ENCODE measurements at places on chromosomes 12 and 14. TPM values are rescaled to one million over a fixed set of nuclear protein-coding genes. Genes with fewer than 3 reads are reported as not detected.

HOXC13 gene
- not detected for polyA plus RNA-seq

NPAS3 gene
- polyA plus RNA-seq = 9.6 TPM

PFDN5 gene
- 760 TPM for polyA plus RNA-seq

BIN2 gene
- 3.0 TPM for polyA plus RNA-seq

RPS6KA5 gene
- polyA plus RNA-seq = 7.8 TPM

CPNE6 gene
- polyA plus RNA-seq = not detected

ADAM20 gene
- 0.16 TPM for polyA plus RNA-seq

AQP6 gene
- 23.3 TPM for polyA plus RNA-seq

TMPRSS12 gene
- 0.25 TPM for polyA plus RNA-seq

YARS2 gene
- 33.9 TPM for polyA plus RNA-seq

SSTR1 gene
- 2.1 TPM for polyA plus RNA-seq

DNA sequence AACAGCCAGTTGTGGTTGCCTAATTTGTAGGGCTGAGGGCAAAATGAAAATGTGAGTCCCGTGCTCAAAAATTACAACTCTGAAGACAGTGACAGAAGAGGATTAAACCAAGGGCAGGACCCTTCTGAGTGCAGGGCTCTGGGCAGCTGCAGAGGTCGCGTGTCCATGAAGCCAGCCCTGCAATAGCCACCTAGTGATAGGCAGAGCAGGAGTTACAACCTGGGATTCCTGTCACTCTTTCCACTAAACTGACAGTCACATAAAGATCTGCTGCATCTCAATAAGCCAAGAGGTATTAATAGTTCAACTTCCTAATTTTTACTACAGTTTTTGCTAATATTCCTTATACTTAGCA lies 94.1 kb downstream of the SLC2A13 start:
- no peak for DNase-seq

- peak; percentile 40 for DNase-seq
Observed at GRCh38 chr12:68317047-68317667, 15.0 kb downstream of the MDM1 start.

GRCh38 chr14:100786131-100786530 lies 39.8 kb upstream of the MEG3 start:
- no peak for DNase-seq

DNA sequence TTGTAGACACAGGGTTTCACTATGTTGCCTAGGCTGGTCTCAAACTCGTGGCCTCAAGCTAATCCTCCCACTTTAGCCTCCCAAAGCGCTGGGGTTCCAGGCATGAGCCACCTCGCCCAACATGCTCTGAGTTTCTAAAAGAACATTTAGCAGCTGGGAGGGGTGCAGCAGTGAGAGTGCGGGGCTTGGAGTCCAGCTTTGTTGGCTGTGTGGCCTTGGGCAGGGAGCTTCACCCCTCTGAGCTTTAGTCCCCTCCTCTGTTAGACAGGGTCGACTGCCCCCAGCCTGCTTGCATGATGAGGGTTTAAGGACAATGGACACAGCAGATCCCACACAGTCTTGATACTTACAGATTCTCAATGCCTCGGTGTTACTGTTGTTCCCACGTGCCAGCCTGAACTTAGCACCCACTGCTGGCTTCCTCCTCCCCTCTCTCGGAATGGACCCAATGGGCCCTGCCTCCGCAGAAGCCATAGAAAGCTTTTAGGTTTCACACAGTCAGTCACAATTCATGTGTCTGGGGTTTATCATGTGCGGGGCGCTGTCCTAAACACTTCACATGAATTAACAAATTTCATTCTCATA lies 54.6 kb downstream of the PSMA6 start:
- no peak for DNase-seq

- no peak for DNase-seq
Observed at GRCh38 chr12:108313241-108313605, 25.9 kb downstream of the CMKLR1 start.

DNA sequence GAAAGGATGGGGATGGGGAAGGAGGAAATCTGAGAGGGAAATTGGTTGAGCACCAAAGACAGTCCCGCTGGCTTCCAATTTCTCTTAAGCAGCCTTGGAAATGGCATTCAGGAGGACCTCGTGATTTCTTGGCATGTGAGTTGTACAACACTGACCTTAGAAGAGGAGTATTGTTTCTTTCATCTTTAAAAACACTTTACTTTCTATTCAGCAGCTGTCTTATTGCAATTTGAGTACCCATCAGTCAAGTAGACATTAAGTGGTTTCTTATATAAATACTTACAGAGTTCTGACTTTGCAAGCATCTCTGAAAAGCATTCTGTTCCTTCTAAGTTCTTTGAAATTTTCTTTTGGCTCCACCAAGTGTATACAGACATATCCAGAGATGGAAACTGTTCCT lies 83.2 kb downstream of the LMNTD1 start:
- DNase-seq = no peak

DNA sequence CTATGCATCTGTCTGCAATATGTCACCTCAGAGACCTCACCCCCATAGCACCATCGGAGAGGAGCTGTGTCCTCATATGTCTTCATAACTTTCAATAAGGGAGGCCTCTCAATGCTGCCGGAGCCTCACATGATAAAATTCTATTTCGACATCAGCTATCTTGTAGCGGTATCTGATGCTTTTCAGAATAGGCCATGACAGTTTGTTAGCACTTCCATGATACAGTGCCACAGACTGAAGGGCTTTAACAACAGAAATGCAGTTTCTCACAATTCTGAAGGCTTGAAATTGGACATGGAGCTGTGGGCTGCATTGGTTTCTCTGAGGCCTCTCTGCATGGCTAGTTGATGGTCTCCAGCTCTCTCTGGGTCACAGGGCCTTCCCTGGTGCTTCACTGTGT lies 125.0 kb upstream of the PZP start:
- no peak for DNase-seq

DNA sequence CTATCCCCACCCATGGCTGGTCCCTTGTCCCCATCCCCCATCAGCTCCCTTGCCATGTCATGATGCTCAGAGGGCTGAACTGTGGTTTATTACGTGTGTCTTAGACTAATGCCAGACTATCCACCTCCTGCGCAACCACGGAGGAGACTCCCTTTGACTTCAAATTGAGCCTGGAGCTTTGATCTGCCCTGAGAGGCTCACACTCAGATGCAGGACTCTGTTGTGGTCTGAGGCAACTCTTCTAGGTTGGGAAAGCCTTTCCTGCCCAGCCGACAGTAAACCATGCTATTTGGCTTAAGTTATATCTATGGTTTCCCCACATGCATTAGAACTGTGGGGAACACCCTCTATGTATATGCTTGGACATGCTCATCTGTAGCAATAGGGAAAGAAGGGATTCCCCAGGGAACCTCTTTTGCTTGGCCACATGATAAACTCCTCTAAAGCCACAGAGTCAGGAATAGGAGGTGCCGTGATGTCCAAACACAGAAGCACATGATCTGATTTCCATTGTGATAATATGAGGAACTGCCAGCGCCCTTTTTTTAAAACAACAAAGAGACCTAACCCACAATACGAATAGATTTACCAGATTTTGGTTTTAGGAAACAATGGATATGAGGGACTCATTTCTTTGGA lies 11.1 kb upstream of the LGALS3 start:
- no peak for DNase-seq

DNA sequence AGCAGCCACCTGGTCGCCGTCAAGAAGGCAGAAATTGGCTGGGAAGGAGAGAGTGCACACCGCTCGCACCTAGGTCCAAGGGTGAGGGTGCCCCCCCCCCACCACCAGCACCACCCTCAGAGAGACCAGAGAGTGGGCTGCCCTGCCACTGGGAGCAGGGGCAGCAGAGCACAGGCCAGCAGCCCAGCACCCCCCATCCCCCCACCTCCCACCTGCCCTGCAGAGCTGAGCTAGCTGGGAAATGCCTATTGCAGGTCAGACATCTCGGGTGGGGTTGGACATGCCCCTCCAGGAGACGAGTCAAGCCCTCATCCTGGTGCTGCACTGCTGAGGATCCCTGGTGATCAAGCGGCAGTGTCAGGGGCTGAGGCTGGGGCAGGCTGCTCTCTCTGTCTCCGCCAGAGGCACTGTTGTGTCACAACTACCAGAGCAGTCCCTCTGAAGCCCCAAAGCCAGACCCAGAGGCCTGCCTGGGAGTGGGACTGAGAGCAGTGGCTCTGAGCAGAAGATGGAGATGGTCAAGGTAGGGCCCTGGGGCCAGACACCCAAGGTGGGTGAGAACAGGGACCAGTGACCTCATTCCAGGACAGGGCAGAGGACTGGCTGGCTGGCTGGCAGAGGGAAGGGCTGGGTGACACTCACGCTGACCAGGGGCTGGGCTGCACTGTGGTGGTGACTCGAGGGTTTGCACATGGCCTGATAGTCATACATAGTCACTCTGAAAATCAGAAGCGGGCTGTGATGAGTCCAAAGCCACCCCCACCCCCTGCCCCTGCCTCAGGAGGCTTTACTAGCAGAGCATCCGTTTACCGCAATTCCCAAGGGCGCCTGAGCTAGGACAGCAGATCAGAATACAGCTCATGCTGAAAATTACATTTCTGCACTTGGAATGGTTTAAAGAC lies 19.7 kb upstream of the LRTM2 start:
- no peak for DNase-seq

GRCh38 chr14:29311983-29312382 lies 545.4 kb downstream of the FOXG1 start:
- DNase-seq = no peak

DNA sequence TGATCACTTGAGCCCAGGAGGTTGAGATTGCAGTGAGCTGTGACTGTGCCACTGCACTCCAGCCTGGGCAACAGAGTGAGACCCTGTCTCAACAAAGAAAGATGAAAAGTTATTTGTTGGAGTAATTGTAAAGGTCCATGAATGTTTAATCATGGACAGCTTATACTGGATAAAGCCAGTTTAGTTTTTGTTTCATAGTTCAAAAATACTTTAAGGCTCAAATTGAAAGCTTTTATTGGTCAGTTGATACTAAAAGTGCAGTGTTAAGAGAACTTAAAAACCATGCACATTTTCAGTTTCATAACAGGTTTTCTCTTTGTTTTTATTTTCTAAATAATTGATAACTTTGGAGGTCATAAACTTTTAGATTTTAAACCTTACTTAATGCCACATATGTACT lies 108.4 kb downstream of the MON2 start:
- DNase-seq = no peak

DNA sequence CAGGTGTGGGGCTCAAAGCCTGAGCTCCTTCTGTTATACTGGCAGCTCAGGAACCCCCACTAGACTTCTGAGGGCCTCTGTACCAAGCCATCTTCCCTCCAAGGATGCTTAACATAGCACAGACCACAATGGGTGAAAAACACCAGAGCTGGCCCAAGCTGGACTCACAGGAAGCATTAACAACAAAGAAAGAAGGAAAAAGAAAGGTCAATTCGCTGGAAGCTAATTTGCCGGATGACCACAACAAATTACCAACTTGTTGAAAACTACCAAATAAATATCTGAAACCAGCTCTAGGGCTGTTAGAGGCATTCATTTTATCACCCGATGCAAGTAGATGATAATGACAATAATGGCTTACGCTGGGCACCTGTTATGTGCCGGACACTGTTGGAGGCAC lies 48.7 kb downstream of the RBM19 start:
- DNase-seq = no peak

DNA sequence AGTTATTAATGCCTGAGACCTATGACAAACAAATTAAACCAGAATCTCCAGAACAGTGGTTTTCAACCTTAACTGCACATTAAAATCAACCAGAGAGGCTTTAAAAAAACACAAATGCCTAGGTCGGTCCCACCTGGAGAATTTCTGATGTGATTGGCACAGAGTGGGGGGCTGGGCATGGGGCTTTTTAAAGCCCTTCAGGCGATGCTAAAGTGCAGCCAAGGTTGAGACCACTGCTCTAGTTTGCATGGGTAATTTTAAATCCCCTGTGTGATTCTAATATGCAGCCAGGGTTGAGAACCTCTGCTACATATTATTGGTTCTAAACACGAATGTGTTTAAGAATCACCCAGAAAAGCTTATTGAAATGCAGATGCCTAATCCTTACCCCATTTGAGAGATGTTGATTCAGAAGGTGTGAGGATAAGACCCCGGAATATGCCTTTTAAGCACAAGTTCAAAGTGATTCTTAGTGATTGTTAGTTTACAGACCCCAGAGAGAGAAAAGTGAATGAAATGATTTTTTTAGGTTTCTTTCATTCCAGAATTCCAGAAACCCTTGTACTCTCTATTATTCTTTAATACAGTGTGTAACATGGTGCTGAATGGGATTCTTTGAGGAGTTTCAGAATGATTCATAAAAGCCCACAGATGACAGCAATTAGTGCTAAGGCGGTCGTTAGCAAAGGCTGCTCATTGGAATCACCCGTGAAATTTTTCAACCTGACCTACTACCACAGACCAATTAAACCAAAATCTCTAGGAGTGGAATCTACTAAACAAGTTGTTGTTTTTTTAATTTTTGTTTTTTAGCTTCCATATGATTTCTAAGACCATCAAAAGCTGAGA lies 44.9 kb downstream of the LIN7A start:
- DNase-seq = no peak

DNA sequence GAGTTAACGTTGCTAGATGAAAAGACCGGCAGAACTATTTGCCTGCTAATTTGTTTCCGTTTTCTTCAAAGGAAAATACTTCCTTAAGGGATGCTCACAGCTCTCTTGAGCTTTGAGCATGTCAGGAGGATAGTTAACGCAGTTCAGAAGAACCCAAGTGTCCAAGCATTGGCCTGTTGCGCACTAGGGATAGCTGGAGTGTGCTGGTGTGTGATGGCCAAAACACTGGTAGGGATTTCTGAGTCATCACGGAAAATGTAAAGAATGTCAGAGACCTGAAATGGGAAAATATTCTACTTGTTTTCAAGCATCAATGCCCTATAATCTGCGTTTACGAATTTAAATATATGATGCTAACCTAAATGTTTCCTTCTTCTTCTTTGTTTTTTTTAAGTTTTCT lies 97.8 kb downstream of the VRK1 start:
- DNase-seq = no peak

GRCh38 chr12:130354407-130354806 lies 16.7 kb downstream of the PIWIL1 start:
- DNase-seq = no peak

DNA sequence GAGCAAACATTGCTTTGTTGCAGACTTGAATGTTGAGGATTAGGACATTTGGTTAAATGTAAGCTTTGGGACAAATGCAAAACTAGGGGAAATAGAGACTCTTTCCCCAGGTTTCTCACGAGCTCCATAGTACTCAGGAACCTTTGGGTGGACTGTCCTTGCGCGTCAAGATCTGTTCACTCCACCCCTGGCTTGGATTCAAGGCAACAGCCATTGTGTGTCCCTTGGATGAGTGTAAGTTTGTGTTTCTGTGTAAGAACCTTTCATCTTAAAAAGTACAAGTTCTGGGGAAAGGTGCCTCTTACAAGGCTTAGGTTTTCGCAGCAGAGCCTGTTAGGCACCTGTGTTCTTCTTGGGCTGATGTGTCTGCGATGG lies 3.7 kb downstream of the SUSD6 start:
- DNase-seq = no peak

- DNase-seq = no peak
Observed at GRCh38 chr12:109609342-109609741, 35.7 kb downstream of the MVK start.

- DNase-seq = peak; percentile 42
Observed at GRCh38 chr12:41663598-41664265, 475.6 kb downstream of the PDZRN4 start.

- DNase-seq = no peak
Observed at GRCh38 chr12:105980533-105980932, 158.2 kb downstream of the NUAK1 start.
